Fibroblast of skin of right biceps (primary cell): ENCODE measurements at places on chromosomes 1 and 21.

- peak; percentile 61 for DNase-seq
Observed at GRCh38 chr1:56169856-56170255, 409.5 kb downstream of the PLPP3 start.

- no peak for DNase-seq
Observed at GRCh38 chr1:91895832-91896556, 10.0 kb upstream of the TGFBR3 start.

DNA sequence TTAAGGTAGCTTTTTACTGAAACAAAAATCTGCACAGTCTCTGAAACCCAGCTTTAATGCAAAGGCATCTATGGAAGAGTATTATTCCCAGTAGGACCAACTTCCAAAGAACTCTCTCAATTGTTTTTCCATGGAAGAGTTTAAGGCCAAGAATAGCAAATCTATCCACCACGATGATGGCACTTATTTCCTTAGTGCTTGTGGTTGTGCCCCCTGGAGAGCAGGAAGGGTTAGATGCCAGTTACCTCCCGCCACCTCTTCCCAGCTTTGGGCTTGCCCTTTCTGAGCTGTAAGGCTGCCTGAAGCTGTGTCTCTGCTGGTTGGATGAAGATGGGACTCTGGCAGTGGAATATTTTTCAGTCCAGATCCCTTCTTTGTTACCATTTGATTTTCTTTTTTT, 4.8 kb upstream of the ATP1A1 start:
- no peak for DNase-seq

- DNase-seq, result no peak
Observed at GRCh38 chr1:91281782-91282181, 122.9 kb downstream of the HFM1 start.

- no peak for DNase-seq
Observed at GRCh38 chr1:4781646-4782045, 127.2 kb downstream of the AJAP1 start.

DNA sequence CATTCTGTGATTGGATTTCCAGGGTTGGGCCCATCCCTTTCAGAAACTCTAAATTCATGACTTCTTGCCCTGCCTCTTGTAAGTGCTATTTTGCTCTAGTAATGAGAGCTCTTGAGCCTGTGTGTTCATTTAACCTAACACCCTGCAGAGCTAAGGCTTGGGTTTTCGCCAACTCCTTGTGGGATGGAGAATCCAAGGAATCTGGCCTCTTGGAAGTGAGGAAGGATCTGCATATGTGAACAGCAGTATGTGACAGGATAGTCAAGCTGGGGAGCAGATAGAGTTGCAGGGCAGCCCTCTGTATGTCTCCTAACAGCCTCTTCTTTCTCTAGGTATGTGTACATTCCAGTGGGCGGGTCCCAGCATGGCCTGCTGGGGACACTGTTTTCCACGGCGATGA, 258.9 kb downstream of the HHAT start:
- peak; percentile 87 for DNase-seq
